HL-60 (cell line): ENCODE measurements at places on chromosomes 4 and X.

GRCh38 chr4:153223427-153223801 is 19.2 kb downstream of the TRIM2 start:
- DNase-seq: no peak

DNA sequence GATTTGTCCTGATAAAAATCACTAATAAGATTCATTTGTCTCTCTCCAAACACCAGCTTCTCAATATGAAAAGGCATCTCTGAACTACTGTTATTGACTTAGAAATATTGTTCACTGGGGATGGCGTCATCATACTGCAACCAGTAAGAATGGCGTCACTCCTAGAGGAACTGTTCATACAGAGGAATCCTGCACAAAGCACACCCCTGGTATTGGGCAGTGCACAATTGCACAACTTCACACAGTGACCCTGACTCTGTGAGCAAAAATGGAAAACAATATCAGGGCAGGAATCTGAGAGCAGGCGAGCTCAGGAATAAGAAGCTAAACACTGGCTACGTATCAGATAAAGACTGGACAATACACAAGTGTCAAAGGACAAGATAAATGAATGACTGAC is 66.7 kb upstream of the PNPLA4 start:
- DNase-seq: peak; percentile 43

GRCh38 chrX:13220916-13221315 is 98.9 kb downstream of the ATXN3L start:
- DNase-seq: no peak

DNA sequence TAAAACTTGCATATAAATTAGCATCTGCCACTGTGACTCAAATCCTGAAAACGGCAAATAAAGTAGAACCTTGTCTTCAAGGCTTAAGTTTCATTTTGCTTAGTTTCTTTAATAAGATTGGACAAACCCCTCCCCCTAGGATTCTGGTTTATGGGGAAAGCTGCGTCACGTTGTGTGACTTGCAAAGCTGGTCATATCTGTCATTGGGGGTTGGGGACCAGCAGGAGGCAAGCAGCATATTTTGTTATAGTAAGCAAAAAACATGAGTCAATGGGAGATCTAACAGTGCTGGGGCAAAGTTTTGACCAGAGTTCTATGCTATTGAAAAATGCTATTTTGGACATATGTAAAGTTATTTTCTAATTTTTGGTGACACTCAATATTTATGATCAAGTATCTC is 407.3 kb downstream of the PCDH18 start:
- DNase-seq: no peak

GRCh38 chr4:88771883-88772450 is 74.3 kb upstream of the NAP1L5 start:
- DNase-seq: no peak

DNA sequence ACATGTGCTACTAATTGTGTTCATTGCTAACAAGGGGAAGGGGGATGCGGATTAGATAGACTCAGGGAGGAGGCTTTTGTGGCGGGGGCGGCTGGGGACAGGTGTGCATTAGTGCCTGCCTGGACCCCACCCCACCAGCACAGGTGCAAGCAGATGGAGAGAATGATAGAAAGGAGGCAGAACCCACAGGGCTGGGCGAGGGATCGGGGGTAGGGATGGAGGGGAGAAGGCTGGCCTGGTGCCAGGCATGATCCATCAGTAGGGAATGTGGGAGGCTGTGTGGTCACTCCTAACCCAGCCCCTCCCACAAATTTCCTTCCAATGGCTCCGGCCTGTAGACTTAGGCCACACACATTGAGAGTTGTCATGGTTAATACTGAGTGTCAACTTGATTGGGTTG is 30.5 kb upstream of the CRMP1 start:
- DNase-seq: no peak

GRCh38 chrX:111010111-111010510 is 85.9 kb upstream of the PAK3 start:
- DNase-seq: no peak

- no peak for DNase-seq
These were observed 211.5 kb downstream of the KDR start for GRCh38 chr4:54913751-54914526.

DNA sequence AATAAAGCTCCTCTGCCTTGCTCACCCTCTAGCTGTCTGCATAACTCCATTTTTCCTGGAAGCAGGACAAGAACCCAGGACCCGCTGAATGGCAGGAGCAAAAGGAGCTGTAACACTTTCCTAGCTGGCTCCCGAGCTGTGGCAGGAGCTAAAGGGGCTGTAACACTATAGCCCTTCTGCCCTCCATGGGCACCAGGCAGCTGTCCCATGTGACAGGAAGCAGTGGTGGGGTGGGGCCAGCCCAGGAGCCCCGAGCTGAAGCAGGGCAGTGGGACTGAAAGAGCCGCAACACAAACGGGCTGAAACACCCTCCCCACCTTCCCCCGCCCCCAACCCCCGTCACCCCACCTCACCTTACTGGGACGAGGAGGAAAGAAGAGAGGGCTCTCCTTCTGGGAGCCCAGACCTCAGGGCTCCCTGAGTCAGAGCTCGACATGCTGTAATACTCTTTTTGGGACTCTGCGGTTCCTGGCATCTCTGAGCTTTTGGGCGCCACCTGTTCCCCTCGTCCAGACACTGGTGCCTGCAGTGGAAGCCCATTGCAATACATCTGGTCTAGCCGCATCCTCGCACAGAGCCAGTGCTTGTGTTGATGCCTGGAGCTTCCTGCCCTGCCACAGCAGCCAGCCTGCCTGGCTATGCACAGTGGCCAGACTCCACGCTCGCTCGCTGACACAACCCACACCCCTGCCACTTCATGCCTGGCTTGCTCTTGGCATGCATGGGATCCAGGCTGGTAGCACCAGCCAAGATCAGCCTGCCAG is 39.4 kb downstream of the PPM1K start:
- no peak for DNase-seq

DNA sequence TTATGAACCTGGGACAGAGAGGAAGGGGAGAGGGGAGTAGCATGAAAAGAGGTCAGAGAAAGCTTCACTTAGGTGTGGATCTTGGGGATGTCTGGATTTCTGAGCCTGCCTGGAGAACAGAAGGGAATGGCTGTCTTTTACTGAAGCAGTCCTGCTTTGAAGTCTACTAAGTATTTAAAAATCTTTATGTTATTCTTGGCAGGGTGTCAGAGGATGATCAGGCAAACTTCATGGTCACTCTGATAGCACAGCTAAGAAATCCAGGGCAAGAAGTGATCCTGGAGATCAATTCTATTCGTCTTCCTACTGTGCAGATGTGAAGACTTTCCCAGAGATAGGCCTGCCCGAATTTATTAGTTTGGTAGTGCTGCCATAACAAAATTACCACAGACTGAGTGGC is 464.4 kb upstream of the BOD1L1 start:
- no peak for DNase-seq

GRCh38 chr4:150999086-150999485 is 16.0 kb downstream of the LRBA start:
- DNase-seq: no peak

- no peak for DNase-seq
These were observed 492.0 kb downstream of the ZIC3 start for GRCh38 chrX:138057883-138058282.

DNA sequence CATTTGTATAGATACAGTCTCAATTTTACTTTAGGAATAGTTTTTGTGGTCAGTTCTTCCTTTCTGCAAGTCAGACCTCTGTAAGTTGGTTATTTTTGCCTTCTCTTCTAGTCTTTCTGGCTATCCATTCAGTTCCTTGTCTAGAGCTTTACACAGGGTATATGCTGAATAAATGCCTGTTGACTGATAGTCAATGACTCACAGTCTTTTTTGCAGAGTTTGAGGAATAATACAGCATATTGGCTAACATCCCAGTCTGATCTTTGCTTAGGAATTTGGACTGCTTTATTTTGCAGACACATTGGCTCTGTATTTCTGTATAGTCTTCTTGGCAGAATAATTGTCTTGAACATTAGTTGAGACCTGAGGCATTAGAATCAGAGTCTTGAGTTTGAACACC is 132.4 kb downstream of the MAGEC1 start:
- DNase-seq: no peak

GRCh38 chrX:106935175-106935574 is 15.0 kb downstream of the CLDN2 start:
- DNase-seq: no peak

DNA sequence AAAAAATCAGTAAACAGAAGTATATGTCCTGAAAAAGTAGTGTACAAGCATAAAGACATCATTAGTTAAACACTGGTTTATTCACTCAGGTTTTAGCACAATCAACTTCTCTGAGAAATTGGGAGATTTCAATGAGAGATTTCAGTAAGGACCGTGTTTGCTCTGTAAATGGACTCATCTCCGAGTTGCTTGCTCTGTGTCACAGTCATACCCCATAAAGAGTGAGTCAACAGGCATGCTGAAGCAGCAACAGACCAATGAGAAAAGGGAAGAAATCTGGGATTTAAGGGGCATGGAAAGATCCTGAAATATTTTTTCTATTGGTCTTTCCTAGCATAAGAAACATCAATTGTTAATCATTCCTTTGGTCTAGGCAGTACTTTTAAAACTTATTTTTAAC is 4.7 kb downstream of the GLUD2 start:
- DNase-seq: no peak

DNA sequence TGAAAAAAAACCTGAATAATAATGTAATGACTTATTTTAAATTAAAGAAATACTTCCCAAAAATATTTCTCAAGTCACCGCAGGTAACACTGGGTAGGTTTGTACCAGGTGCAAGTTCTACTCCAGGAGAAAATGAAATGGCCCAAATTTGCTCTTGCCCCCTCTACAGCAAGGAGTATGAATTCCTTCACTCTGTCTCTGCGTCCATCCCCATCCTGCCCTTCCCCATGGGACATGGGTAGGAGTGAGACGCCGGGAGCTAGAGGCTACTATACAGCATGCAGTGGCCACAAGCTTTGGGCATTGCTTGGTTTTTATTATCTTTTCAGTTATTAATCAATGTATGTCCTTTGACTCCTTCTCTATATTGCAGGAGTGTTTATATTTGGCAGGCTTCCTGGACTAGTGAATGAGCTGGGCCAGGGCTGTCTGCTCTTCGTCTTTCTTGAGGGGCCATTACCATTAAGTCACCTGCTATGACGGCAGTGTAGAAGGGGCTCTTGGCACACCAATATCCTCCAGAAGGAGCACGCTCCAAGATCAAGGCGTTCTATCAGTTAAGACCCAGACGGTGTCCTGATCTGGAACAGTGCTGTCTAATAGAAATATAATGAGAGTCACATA is 149.6 kb downstream of the ENPP6 start:
- no peak for DNase-seq

DNA sequence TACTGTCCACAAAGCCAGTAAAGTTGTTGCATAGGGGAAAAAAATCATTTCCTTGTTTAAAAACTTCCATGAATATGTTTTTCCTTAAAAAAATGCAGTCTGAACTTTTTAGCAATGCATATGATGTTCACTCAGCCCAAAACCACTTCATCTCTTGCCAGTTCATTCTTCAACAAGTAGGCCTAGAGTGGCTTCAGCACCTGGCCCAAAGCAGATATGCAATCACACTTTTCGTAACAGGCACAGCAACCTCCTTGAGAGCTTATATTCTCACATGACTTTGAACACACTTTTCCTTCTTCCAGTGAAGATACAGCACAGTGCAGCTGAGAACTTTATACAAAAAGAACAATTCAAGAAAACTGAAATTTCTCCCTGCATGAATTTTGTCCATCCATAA is 128.6 kb downstream of the ADAMTS3 start:
- no peak for DNase-seq

DNA sequence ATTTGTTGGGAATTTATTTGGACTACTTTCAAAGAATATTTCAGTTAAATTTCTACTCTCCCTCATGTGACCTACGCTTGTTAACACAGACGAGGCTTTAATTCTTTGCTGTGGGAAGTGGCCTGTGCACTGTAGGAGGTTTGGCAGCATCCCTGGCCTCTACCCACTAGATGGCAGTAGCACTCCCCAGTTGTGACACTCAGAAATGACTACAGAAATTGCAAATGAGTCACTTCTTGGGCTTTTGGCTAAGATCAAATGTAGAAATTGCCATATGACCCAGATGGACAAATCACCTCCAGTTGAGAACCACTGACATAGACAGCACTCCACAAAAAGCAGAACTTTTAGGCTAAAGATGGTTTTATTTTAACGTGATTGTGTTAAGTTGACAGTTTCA is 22.1 kb downstream of the PIR start:
- DNase-seq: no peak

GRCh38 chr4:90209922-90210321 is 82.7 kb downstream of the CCSER1 start:
- no peak for DNase-seq

DNA sequence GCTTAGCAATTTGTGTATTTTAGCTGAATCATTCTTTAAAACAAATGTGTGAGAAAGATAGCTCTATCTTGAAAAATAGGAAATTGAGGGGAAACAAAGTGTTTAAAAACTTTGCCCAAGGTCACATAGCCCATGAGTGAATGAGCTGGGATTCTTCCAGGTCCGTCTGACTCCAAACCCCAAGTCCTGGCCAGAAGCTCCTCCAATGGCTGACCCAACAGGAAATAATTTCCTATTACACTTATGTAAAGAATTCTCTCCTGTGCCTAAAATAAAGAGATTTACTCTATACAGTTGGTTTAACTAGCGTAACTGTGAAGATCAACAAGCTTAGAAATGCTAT is 287.6 kb downstream of the ARHGAP24 start:
- DNase-seq: no peak

DNA sequence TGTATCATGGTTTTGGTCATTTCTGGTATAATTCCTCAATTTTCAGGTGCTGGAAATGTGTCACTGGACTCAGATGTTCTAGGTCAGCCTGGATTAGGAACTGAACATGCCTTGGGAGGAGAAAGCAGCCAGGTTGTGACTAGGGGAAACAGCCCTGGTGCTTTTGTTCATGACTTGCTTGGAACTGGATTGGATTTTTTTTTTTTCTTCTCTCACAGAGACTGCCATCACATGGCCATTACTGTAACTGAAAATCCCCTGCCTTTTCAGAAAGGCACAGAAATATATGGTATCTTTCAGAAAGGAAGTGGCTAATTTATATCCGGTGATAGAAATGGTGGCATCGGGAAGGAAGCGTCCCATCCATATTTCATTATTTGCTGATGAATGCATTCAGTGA is 34.6 kb downstream of the SEPTIN11 start:
- DNase-seq: no peak

- DNase-seq: no peak
These were observed 1.5 kb downstream of the SLC10A4 start for GRCh38 chr4:48484494-48485168.

- no peak for DNase-seq
These were observed 249.2 kb downstream of the MID1IP1 start for GRCh38 chrX:39050427-39050826.

DNA sequence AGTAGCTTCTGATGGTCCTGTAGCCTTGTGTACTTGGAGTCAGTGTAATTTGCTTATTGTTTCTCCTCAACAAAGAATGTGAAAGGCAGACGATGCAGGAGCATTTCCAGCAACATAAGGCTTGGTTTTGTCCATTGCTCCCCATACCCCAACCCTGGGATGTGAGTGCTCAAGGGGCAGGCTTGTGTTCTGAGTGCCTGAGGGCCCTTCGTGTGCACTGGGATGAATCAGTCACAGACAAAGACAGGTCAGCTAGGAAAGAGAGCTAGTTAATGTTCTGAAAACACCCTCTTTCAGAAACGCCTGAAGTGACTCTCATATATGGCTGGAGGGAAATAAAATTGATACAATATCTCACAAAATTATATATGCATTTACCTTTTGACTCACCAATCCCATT is 59.1 kb downstream of the PRPS1 start:
- no peak for DNase-seq
